Foreskin fibroblast (primary cell): ENCODE measurements at places on chromosomes 5 and 9.

GRCh38 chr5:57736716-57737115 is 254.1 kb upstream of the ACTBL2 start:
- no peak for DNase-seq

GRCh38 chr5:91641730-91642350 is 258.7 kb upstream of the ARRDC3 start:
- DNase-seq: peak; percentile 74

GRCh38 chr5:145917288-145917687 is 19.1 kb upstream of the SH3RF2 start:
- peak; percentile 19 for DNase-seq

DNA sequence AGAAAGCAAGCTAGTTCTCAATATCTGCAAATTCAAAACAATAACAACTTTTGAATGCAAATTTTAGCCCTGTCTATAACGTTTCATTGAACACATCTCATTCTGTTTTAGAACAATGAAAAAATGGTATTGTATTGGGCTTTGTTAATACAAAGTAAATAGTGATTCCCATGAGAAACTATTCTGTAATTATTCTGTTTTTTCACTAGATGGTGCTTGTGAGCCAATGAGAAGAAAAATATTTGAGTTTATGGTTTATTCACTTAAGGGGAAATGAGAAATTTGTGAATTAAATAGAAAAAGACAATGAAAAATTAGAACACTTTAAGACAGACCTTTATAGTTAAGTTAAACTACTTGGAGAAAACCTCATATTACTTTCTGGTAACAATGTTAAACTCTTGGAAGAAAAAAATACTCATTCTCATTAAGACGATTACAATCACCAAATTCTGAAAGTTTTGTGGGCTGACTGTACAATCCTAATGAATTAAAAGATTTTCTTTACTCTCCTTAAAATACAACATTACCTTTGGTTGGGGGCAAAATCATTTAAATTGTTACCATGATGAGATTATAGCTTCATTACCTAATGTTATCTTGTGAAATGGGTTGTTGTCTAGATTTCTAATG is 127.0 kb downstream of the NNT start:
- DNase-seq: peak; percentile 46

GRCh38 chr5:136724161-136724560 is 358.8 kb upstream of the TRPC7 start:
- DNase-seq: no peak

DNA sequence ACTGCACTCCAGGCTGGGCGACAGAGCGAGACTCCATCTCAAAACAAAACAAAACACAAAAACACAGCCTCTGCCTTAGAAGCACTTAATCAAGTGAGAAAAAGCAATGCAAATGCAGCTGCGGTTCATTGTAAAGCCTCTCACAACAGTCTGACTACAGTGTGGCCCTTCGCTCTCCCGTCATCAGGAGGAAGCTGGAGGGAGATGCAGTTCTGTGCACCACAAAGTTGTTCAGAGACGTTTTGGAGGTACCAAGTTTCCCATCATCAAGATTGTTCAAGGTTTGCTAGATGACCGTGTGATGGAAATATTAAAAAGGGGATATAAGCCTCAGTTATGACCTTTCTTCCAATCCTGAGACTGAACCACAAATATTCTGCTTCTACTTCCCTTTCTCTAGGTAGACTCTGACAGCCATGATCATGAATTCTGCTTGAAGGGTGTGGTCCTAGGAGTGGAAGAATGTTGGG is 40.9 kb downstream of the SEC61B start:
- no peak for DNase-seq

DNA sequence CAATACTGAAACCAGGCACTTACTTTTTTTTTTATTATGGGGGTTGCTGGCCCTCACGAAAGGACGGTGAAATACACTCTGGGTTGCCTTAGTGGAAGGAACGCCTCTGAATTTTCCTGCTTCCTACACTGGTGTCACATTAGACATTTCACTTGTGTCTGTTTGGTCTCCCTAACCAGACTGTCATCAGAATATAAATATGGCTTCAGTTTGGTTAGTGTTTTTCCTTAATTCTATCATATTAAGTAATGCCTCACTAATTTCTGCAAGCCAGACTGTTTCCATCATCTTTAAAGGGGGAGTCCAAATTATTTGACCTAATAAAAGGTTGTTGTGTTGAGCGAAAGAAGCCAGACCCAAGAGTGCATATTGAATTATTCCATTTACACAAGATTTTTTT is 4.7 kb downstream of the GLIS3 start:
- no peak for DNase-seq

DNA sequence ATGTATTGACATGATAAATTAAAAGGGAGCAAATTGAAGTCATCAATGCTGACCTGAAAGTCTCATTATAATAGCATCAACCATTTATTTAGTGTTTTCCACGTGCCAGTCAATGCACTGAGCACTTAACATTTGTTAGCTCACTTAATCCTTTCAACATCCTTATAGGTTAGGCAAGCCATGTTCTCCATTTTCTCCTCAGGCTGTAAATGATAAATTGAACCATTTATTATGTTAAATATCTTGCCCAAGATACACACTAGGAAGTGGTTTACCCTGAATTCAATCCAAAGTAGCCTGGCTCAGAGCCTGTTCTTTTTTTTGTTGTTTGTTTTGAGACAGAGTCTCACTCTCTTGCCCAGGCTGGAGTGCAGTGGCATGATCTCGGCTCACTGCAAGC is 25.0 kb upstream of the SNX2 start:
- no peak for DNase-seq
